Stimulated activated CD8-positive, alpha-beta memory T cell treated with anti-CD3 and anti-CD28 coated beads, Interleukin-4, amount 100 ng/mL, for 24 hours (primary cell): ENCODE measurements at places on chromosomes 2 and 18.

GRCh38 chr2:25375989-25376545, 34.3 kb upstream of the DNMT3A start:
- no peak for DNase-seq

- DNase-seq, result no peak
Measured at GRCh38 chr2:138455275-138455674, 46.3 kb upstream of the SPOPL start.

- no peak for DNase-seq
Measured at GRCh38 chr2:38168710-38169480, 92.9 kb upstream of the CYP1B1 start.

GRCh38 chr2:230578106-230578505, 134.5 kb upstream of the CAB39 start:
- no peak for DNase-seq

GRCh38 chr2:106270471-106270891, 76.4 kb upstream of the UXS1 start:
- DNase-seq, result no peak

DNA sequence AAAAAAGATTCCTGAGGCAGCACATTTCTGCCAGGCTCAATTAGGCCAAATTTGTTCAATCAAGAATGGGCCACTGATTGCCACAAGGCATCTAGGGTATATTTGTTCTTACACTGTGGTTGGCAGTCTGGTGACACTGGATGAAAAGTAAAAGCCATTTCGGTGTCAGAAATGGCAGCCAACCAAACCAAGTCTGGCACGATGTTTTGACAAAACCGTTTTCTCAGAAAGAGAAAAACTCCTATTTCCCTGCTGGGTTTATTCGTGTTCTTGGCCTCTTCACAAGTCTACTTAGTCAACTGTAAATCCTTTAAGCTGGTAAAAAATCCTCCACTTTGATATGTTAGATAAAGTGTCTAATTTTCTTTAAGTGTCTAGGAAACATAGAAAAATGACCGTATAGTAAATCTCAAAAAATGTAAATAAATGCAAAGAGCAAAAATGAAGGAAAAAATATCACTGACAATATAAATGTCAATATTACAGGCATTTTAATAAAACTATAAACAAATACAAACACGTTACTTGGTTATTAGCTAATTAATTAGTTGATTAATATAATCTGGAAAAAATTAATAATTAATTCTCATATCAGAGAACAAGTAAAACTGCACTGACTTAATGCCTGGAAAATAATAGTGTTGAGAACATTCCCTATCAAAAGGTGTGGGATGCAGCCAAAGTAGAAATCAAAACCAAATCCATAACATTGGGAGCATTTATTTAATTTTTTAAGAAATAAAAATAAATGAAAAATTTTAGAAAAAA, 182.0 kb upstream of the ZNF804A start:
- DNase-seq, result no peak

DNA sequence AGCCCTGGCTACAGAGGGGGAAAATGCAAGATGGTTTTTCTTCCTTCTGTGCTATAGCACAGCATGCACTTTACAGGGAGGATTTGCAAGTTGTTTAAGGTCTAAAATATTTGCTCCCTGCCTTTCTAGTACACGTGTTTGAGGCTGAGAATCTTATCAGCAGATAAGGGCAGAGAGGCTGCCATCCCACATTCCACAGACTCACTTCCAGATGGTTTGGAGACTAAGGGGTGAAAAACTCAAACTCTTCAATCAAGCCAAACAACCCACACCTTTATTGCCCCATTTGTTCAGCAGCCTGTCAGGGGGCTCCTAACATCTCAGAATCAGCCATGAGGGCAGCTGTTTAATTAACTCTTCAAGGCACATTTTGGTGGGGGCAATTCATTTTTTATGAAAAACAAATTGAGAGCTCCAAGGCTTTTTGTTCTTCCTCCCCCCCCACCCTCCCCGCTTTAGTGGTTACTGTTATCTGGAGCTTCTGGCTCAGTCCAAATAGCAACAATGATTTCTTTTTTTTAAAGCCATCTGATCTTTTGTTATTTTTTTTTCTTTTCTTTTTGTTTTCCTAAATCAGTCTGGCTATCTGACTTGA, 242.6 kb upstream of the NT5C1B start:
- no peak for DNase-seq

- no peak for DNase-seq
Measured at GRCh38 chr2:152542337-152542994, 174.8 kb downstream of the PRPF40A start.

- DNase-seq, result no peak
Measured at GRCh38 chr2:44935729-44936098, 5.8 kb upstream of the SIX3 start.

- peak; percentile 47 for DNase-seq
Measured at GRCh38 chr2:233059797-233060500, at the start of gene INPP5D. Gene INPP5D (plus strand): TSS chr2:233060342. CDS start chr2:233060479, 137 bp downstream.

DNA sequence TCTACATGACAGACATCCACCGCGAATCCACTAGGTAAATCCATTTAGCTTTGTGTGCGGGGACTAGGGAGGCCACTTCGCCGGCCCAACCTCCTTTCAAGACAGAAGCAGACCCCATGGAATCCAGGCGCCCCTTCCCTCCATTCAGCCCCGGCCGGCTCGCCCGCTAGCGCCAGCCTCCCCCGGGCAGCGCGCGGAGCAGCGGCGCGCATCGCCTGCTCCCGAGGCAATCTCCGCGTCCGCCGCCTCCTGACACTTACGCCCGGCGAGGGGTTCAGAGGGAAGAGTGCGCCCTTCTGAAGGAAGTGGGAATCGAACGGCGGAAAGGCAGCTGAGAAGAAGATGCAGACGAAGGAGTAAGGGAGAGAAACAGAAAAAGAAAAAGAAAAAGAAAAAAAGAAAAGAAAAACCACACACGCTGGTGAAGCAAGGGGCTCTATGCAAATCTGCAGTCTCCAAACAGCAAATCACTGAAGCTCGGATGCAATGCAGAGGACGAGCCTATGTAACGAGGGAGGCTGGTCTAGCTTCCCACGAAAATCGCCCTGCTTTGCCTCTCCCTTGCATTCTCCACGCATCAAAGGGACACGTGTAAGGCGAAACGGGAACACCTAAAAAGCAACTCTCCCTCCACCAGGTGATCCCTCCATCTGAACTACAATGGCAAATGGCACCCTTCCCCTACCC, 684.4 kb downstream of the NRXN1 start:
- no peak for DNase-seq

DNA sequence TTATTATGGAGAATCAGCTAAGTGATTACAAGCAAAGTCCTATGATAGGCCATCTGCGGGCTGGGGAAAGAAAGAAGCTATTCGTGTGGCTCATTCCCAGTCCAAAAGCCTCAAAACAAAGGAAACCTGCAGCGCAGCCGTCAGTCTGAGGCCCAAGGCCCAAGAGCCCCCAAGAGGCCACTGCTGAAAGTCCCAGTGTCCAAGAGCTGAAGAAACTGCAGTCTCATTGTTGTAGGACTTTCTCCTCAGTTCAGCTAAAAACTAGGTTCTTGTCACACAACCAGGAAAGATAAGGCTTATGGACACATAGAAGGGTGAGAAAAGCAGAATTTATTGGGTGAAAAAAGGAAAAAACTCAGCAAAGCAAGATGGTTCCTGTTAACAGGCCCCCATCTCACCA, 143.2 kb downstream of the RHBDD1 start:
- DNase-seq, result no peak

DNA sequence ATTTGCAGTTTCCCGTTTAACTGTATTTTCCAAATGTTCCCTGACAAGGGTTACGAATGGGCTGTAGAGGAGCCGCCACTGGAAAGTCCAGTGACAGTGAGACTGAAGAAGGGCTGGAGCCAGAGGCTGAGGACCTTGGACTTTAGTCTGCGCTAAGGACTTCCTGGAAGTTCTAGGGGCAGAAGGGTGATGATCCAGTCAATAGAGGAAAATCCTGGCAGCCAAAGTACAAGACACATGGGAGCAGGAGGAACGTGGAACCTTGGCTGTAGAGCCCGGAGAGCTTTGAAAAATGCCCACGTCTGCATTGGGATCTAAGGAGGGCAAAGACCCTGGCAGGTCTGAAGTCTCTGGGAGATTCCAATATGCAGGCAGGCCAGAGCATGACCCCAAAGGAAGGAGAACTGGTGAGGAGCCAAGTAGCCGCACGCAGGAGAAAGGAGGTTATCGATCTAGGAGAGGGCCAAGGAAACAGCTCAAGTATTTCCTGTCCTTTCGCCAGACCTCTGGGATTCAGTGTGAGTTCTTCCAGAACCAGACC, 28.5 kb downstream of the MBP start:
- DNase-seq, result no peak

GRCh38 chr18:50748243-50749229, 71.3 kb downstream of the MRO start:
- DNase-seq, result no peak

DNA sequence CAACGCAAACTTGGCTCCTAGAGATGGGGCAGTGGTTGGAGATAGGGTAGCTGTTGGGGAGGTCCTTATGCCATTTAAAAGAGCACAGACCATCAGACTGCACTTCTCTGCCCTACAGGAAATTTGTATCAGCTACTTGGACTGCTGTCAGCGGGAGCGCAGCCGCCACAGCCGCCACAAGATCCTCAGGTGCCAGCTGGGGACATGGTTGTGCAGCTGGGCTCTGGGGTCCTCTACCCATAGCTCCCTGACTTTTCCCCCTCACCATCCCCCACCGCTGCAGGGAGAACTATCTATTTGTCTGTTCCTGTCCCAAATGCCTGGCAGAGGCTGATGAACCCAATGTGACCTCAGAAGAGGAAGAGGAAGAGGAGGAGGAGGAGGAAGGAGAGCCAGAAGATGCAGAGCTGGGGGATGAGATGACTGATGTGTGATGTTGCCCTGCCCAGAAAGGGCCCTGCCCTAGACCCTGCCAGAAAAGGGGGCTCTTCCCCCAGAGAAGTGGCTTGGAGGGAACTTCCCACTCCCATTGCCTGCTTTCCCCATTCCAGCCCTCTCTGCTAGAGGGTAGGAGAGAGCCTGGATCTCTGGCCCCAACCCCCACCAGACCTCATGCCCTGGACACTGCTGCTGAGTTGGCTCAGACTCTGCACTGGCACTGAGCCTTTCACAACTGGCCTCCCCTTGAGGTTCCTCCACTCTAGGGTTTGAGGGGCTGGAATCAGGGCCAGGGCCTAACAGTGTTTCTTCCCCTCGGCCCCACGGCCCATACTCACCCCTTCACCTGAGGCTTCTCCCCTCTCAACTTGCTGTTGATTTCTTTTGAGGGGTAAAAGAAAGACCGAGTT, 7.3 kb downstream of the PRADC1 start:
- DNase-seq, result no peak

GRCh38 chr2:234615643-234616356, 118.9 kb upstream of the ARL4C start:
- no peak for DNase-seq
